ENCODE measurements at places on chromosomes 11 and 22. TPM values are rescaled to one million over a fixed set of nuclear protein-coding genes. Genes with fewer than 3 reads are reported as not detected.

OR51B2 gene
- not detected for total RNA-seq

MFRP gene
- not detected for total RNA-seq

DNA sequence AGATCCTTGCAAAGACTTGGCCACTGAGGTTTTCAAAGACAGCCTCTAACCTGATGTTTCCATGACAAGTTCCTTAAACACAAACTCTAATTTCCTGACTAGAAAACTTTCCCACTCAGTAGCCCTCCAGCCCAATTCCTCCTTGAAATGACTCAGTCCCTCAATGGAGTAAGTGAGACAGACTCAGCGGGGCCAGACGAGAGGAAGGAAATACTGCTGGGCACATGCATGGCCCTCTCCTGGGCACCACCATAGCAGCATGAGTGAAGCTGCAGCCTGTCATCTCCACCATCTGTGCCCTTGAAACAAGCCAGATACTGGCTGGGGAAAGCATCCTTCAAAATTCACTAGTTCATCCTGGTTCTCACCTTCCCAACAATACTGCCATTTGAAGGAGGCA, 76.2 kb upstream of the GDPD4 start:
- DNase-seq: no peak
- peaks cover 13% of the 10 kb centered on the region for H3K4me1 ChIP-seq
- no peak overlapping the region for H3K4me3 ChIP-seq
- no peak overlapping the region for H3K27ac ChIP-seq

- H3K36me3 ChIP-seq: no peaks in the 10 kb centered on the region
- no peak for DNase-seq
- peak overlapping the region; percentile 1 for H3K27ac ChIP-seq
These were observed 8.0 kb downstream of the POLD4 start for GRCh38 chr11:67345247-67345919.

GRCh38 chr11:73221996-73222395, 3.9 kb downstream of the P2RY2 start:
- H3K4me1 ChIP-seq: peaks cover 14% of the 10 kb centered on the region
- H3K36me3 ChIP-seq: no peaks in the 10 kb centered on the region
- H3K4me3 ChIP-seq: no peak overlapping the region
